ENCODE measurements at places on chromosomes 13 and 19.

DNA sequence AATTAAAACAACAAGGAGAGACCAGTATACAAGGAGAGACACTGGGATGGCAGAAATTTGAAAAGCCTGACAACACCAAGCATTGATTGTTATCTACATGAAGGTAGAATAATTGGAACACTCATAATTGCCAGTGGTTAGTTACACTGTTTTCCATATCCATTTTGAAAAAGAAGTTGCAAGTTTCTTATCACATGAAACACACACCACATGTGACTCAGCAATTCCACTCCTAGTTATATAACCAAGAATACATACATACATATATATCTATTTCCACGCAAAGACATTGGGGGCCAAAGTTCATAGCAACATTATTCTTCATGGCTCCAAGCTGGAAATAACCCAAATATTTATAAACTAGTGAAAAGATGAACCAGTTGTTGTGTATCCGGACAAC lies 15.2 kb upstream of the PABPC3 start:
- no peak for DNase-seq

- no peak for DNase-seq
These were observed 165.6 kb downstream of the MZT1 start for GRCh38 chr13:72561791-72562190.

DNA sequence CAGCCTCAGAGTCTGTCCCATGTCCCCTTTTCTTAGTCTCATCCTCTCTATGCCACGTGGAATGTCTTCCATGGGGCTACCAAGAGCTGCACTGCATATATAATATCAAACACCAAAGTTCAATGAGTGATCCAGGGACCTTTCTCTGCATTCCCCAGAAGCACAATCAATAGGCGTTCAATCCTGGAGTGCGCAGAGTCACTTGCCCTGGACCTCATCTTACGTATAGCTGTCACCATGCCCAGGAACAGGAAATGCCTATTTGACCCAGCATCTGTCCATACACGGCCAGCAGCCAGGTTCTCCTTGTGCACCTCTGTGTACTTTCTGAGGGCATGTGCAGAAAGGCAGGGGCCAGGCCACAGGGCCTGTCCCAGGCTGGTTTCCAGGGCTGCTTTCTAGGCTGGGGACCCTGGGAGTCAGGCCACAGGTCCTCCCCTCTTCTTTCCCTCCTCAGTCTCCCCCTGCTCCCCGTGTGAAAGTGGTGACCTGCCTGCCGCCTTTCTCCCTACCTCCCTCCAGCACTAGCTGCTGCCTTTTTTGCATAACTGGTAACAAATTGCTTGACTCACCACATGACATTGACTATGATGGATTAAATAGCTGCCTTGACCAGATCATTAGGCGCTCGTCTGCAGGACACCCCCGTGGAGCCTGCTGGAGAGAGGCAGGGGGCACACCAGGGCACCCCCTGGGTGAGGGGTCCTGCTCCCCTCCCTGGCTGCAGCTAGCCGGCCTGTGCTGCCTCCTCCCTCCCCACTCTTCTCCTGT lies 222.0 kb downstream of the ZNF536 start:
- no peak for DNase-seq

GRCh38 chr13:40306817-40307216 lies 359.6 kb downstream of the FOXO1 start:
- DNase-seq, result no peak

DNA sequence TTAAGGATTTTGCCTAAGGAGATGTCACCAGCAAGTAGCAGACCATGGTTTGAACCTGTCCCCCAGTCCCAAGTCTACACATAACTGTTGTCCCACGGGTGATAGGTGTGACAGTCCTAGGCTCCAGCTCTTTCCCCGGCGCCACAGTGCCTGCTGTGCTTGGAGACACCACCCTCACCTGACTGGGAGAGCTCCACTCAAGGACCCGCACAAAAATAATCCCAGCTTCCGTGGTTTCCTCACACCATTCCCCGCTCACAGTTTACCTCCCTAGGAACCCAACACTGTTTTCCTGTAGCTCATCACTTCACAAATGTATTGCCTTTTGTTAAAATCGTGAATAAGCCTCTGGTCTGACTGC lies 19.8 kb upstream of the RASA3 start:
- DNase-seq, result no peak

- peak; percentile 10 for DNase-seq
These were observed 82.5 kb downstream of the AKAP11 start for GRCh38 chr13:42354241-42355091.

- DNase-seq, result no peak
These were observed 48.5 kb downstream of the TDRD12 start for GRCh38 chr19:32767951-32768679.

GRCh38 chr19:41994521-41994971 lies 516 bp upstream of the ATP1A3 start:
- DNase-seq, result no peak

DNA sequence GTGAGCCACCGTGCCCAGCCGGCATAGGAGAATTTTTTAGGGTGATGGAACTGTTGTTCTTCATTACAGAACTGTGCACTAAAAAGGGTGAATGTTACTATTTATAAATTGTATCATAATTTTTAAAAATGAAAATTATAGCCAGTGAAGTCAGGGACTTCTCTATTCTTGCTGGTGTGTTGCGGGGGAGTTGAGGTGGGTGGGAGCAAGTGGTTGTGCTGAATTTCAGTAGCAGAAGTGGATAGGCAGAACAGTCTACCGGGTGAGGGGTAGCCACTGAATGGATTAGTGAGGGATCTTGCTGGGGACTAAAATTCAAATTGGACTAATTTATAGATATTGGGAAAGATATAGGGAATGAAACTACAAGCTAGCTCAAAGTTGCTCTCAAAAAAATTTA lies 74.0 kb downstream of the CAB39L start:
- no peak for DNase-seq

GRCh38 chr13:110380359-110381028 lies 73.4 kb downstream of the COL4A2 start:
- DNase-seq, result no peak

DNA sequence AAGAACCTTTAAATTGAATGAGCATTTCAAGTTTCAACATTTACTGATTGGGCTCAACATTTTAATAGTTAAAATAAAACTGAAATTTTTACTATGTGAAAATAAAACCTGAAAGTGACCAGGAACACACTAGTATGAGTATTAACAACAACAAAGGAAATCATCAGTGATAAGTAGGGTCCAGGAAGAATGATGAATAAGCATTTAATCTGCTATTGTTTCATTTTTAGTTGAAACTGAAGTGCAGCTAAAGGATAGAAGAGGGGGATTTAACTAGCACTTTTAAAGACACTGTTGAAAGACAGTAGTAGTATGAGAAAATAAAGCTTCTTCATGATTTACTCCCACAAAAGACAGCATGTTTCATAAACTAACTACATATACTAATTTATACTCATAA lies 250.9 kb upstream of the IPO5 start:
- no peak for DNase-seq

GRCh38 chr19:44603201-44603945 lies 10.0 kb upstream of the IGSF23 start:
- DNase-seq, result no peak

DNA sequence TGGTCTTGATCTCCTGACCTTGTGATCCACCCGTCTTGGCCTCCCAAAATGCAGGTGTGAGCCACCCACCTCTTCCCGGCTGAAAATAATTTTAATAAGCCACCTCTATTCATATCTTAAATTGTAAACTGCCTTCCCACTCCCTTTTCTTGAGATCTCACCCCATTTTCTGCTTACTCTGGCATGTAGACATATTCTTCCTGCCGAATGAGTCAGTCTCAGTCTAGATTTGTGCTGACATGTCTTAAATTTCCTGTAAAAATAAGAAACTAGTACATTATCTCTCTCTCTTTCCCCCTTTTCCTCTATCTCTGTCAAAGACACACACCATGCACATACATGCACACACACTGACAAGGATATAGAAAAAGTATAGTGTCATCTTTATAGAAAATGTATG lies 60.9 kb downstream of the THSD1 start:
- no peak for DNase-seq

DNA sequence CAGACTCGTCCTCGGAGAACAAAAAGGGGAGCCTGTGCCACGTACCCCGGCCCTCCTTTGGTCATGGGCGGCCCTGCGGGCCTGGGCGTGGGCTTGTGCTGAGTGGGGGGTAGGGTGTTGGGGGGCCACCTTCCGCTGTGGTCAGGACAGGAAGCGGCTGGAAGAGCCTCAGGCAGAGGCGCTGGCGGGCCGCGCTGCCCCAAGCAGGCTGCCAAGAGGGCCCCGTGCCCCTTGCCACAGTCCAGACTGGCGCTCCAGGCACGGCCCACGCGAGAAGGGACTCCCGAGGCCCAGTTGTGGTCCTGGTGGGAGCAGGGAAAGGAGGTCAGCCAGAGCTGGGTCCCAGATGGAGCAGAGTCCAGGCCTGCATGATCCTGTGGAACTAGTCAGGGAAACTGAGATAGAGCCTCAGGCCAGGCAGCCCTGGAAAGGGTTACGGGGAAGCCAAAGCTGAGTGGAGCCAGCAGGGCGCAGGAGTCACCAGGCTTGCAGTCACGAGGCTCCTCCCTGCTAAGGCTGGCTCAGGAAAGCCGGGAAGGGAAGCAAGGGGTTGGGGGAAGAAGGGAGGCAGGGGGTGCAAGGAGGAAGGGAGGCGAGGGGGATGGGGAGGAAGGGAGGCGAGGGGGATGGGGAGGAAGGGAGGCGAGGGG lies 135.0 kb downstream of the CRYL1 start:
- DNase-seq, result no peak

DNA sequence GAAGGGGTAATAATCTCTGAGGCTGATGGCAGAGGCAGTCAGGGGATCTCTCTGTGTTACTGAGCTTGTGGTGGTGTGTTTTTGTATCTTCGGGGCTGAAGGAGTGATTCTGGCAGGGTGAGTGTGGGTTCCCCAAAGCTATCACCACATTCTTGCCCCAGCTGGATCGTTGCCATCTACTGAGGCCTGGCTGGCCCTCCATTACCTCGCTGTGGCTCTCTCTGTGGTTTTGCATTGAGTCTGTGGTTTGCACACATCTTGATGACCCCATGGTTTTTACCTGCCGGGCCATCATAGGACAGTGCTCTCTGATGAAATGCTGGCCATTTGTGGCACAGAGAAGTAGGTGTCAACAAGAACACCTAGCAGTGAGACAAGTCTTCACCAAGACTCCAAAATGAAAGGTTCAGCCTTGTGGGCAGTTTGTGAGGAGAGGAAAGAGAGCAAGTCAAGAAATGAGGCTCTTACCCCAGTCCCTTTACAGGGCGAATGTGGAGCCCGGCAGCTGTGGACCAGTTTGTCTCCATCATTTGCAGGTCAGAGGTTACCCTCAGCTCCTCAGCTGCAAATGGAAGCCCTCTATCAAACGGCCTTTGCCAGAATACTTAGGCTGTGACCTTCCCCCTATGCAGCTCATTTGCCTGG lies 69.0 kb upstream of the NPAS1 start:
- DNase-seq, result no peak

DNA sequence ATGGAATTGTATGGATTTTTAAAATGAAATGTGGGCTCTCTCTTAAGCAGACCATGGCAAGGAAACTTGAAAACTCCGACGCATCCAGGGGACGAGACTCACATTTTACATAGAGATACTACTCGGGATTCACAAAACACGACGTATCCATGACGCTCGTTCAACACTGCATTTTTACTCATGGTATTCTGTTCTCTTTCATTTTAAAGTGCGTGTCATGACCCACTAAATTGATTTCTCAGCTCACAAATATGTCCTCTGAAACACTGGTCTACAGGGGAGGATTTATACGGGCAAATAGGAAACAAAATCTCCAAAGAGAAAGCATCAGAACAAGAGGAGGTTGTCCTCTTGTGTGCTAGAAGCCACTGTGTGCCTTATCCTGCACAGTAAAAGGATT lies 523.5 kb downstream of the MYO16 start:
- no peak for DNase-seq

DNA sequence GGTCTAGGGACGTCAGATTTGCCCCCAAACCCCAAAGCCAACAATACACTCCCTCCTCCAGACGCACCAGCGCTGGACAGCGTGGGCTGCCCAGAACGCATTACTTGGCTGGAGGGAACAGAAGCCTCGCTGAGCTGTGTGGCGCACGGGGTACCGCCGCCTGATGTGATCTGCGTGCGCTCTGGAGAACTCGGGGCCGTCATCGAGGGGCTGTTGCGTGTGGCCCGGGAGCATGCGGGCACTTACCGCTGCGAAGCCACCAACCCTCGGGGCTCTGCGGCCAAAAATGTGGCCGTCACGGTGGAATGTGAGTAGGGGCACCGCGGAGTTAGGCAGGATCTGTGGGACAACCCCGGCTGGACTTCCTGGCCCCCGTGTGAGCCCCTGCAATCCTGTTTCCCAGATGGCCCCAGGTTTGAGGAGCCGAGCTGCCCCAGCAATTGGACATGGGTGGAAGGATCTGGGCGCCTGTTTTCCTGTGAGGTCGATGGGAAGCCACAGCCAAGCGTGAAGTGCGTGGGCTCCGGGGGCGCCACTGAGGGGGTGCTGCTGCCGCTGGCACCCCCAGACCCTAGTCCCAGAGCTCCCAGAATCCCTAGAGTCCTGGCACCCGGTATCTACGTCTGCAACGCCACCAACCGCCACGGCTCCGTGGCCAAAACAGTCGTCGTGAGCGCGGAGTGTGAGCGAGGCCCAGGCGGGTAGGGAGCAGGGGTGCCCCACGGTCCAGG lies 4.0 kb downstream of the ICAM5 start:
- DNase-seq, result no peak

DNA sequence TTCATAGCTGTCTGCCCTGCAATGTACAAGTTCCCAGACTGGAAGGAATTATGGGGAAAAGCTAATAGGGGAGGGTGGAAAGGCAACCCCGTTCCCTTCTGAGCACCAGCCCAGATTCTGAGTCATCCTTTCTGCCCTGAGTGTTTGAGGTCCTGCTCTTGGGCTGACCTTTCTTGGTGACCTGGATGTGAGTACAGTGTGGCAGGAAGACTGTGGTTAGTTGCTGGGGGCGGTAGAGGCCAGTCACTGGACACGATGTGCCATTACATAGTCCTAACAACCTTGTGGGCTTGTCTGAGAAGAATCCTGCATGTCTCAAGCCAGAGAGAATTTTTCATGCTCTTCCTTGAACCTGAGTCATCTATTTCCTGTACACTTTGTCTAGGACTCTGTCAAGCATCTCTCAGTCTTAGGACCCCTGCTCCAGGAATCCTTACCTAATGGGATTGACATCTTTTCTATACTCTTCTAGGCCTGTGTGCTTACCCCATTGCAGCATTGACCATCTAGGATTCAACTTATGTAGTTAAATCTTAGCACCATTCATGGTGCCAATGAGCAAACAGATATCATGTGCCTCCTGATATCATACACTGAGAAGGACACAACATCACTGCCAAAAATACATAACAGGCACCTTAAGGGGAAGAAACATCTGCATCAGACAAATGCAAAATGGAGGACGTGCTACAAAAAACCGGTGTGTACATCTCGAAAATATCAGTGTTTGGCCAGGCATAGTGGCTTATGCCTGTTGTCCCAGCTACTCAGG lies 8.1 kb upstream of the ANGPTL4 start:
- no peak for DNase-seq

Data from T follicular helper cell (primary cell).